Activated CD4-positive, alpha-beta memory T cell treated with anti-CD3 and anti-CD28 coated beads, Interleukin-2, amount 10 ng/mL, durations not matched to agents 7 days and 5 days (primary cell): ENCODE measurements at places on chromosomes 2 and 18.

- no peak for DNase-seq
Observed at GRCh38 chr2:207434306-207434705, 95.5 kb upstream of the CREB1 start.

DNA sequence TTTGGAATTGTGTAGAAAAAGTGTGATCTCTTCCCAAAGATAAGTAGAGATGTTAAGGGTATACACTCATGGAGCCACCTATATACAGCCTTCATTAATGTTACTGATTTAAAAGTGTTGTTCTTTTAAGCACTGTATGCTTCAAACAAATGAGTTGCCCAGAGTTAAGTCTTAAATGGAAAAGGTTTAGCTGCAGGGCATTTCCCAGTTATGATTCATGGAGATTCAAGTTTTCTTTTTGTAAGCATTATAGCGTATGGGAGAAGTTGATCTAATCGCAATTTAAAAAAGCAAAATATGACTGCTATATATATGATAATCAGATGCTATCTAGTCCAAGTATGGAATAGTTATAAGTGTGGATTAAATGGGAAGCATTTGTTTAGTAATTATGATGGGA lies 4.8 kb downstream of the PDK1 start:
- no peak for DNase-seq

GRCh38 chr18:32846896-32847295 lies 74.1 kb upstream of the KLHL14 start:
- DNase-seq = no peak

DNA sequence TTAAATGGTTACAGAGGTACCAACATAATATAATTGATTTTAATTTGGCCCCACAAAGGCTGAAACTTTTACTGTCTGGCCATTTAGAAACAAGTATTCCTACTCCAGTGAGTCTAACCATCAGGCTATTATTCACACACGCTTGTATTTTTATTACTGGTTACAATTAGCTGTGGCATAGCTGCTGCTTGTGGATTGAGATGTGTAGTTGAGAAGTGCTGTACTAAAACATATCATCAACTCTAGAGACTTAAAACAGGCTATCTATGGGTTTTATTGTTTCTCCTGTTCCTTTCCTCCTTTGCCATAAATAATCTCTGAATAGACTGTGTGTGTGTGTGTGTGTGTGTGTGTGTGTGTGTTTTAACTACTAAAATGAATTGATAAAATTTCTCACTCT lies 530.2 kb downstream of the CCDC85A start:
- no peak for DNase-seq

DNA sequence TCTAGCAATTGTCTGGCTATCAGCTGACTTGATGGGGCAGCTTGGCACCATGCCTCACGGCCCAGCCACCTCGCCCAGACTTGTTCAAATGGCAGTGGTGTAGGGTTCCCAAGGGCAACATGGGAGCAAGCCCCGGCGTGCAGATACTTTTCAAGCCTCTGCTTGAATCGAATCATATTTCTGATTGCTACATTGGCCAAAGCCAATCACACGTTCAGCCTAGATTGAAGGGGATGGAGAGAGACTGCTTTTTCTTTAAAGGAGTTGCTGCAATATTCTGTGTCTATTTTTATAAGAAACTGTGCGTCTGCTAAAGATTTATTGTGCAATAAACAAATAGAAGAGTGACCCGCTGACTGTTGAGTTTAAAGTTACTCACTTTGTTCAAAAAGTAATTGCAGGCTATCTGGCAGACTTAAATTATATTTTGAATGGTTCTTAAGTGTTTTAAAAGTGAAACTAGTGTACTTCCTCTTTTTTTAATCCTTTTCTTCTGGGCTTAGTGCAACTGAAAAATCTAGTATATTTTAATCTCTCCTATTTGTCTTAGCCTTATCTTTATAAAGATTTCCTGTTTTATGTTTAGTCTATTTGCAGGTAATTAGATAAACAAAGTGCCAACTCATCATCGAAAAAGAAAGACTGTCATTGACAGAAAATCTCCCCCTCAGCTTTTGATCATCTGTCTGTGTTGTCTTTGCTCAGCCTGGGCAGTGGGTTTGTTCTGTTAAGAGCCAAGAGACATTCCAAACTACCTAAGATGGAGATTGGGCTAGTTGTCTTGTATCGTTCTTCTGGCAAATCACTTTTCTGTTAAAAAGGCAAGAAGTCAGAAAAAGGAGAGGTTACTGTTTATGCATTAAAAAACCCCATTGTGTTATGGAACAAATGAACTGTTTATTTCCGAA lies 156.1 kb downstream of the TPGS2 start:
- DNase-seq = no peak

GRCh38 chr2:128501700-128502099 lies 183.0 kb upstream of the HS6ST1 start:
- no peak for DNase-seq

DNA sequence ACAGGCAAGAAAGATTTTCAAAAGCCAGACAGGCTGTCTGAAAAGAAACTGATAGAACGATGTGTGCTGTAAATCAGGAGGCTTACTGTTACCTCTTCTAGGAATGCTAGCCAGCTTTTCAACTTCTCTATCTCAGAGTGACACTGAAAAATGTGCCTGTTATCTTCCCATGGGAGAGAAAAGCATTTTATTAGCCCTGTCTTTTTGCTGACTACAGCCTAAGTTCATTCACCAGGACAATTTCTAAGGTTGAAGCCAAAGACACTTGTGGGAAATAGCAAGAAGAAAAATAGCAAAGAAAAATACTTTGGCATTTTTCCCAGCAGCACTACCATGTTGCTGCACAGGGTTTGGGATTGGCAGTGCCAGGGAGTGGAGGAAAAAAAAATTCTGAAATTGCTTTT lies 34.0 kb downstream of the ABCB11 start:
- DNase-seq = no peak

DNA sequence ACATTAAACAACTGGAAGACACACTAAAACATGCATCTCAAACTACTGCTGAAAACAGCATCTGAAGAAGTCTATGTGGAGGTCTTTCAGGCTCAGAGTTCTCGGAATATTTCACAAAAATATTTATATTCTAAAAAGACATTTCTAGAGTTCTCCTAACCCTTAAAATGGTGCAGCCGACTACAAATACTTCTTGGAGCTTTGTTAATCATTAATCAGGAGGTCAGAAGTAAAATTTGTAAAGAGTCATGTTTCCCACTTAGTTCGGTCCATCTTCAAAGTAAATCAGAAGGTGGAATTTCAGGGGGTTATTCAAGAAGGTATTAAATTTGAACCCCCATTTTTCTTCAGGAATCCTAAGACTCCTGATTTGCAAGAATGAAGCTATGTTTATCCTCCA lies 72.7 kb downstream of the FAM228A start:
- DNase-seq = no peak

DNA sequence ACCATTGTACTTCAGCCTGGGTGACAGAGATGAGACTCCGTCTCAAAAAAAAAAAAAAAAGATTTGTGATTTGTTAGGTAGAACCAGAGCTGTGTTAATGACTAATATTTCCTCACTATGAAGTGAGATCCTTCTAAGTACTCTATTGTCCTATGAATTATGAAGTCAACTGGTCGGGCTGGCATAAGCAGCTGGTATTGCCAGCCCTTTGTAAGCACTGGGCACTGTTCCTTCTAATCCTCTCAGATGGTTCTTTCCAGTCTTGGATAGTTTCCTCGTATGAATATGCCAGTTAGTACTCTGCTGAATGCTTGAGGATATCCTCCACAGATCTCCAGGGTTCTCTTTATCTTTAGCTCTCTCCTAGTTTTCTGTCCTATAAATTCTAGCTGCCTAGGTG lies 223.1 kb upstream of the SP5 start:
- DNase-seq = no peak

DNA sequence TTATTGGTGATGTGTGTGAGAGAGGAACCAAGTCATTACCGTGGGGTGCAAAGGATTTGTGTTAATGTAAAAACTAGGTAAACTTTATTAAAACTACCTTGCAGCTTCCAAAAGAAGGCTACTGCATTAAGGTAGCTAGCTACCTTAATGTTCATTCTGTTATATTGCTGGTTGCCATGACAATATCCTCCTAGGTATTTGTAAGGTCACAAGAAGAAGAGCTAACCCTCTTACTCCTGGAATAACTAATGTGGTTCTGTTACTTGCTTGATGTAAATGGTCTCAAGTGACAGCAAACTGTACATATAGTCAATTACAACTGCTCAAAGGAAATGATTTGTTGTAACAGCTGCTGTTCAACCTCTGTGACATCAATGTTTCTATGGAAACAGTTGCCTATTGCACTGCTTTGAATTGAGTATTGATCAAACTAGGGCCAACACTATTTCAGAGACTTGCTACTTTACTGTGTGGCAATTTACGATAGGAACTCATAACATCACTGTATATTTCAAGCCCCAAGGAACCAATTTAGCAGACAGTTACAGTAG lies 319.8 kb upstream of the HNRNPA3 start:
- no peak for DNase-seq

DNA sequence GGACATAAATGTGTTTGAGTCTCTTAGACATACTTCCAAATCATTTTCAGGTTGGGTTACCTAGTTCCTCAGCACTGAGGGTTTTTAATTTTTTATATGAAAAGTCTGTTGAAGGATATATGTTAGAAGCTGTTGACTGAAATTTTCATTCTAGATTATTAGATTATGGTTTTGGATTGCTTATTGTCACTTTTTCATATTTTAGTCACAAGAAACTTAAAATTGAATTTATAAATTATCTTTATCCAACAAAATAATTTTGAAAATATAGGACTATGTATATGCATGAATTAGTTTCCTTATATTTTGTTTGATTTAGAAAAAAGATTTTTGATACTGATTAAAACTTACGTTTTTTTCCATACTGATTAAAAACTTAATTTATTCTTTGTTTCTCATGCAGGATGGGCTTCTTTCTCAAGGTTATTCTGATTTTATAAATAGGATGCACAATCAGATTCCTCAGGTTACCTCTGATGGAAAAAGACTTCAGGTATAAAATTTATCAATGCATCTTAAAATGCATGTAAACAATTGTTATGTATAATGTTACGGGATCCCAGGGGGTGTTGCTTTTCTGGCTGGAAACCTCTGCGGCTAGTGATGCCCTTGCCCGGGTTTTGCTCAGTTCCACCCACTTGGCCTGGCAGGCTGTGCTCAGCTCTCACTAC lies 26.2 kb downstream of the DDX1 start:
- DNase-seq = no peak

GRCh38 chr2:161250864-161251436 lies 57.3 kb upstream of the PSMD14 start:
- DNase-seq = no peak

GRCh38 chr2:161165266-161165665 lies 5.0 kb downstream of the TANK start:
- no peak for DNase-seq

DNA sequence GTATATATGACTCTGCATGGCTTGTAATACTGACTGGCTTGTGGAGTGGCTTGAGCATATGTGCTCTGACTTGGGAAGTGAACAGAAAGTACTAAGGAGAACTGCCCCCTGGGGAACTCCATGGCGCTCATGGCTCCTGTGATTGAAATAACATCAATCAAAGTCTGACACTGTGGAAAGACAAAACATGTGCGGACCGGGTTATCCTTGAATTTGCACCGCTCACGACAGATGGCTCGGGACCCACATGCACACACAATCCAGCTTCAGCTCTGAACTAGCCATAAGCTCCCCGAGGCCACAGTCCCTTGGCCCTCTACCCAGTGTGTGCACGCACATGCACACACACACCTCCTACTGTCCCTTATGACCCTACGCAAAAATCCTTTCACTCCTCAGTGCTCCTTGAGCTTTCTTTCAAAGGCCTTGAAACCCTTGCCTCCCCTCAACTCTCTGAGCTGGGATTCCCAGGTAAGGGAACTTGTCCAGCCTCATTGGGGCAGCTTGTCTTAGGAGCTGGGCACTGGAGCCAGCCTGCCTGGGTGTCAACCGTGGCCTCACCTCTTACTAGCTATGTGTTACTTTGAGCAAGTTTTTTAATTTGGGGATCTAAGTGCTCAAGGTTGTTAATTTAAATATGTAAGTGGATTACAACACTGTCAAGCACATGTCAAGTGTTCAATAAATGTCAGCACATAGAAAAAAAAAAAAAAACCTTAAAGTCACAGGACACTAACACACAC lies 43.6 kb downstream of the MRPS5 start:
- no peak for DNase-seq

DNA sequence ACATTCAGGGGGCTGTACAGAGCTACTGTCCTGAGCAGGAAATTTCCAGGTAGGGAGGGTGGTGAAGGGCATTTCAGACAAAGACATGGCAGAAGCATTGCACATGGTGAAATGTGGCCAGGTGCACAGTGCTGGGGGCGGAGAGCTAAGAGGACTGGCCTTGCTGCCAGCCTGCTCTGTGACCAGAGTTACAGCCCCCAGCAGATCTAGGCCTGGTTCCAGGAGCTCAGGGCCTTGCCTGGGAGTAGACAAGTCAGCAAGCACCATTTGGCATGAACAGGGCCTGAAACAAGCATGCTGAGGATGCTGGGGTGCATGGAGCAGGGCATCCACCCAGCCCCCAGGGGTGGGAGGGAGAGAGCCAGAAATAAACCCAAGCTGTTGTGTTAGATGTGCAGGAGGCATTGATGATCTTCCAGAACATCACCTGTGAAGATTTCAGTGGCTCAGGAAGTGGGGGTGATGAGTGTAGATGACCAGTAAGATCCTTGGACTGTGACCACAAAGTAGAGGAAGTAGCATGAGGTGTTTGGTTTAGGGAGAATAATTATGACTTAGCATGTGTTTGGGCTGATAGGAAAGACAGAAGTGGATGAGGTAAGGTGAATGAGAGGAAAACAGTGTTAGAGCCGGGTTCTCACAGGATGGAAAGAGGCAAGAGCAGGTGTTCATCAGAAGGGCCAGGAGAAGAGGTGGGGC lies 61.1 kb downstream of the COA5 start:
- DNase-seq = no peak

GRCh38 chr2:26064846-26065245 lies 31.0 kb downstream of the RAB10 start:
- no peak for DNase-seq

DNA sequence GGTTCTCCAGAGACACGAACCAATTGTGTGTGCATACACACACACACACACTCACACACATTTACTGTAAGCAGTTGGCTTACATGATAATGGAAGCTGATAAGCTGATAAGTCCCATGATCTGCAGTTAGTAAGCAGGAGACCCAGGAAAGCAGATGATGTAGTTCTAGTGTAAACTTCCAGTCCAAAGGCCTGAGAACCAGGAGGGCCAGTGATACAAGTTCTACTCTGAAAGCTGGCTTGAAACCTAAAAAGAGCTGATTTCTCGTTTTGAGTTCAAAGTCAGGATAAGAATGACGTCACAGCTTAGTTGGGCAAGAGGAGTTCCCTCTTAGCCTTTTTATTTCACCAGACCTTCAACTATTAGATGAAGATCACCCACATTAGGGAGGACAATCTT lies 558.8 kb upstream of the PIK3C3 start:
- DNase-seq = no peak

- DNase-seq = no peak
Observed at GRCh38 chr2:24771061-24771460, 22.1 kb downstream of the PTRHD1 start.

GRCh38 chr2:140604788-140605187 lies 1526.0 kb downstream of the LRP1B start:
- no peak for DNase-seq

GRCh38 chr2:50263728-50264127 lies 768.2 kb downstream of the NRXN1 start:
- DNase-seq = no peak

- no peak for DNase-seq
Observed at GRCh38 chr2:29700560-29700959, 220.8 kb downstream of the ALK start.

- DNase-seq = no peak
Observed at GRCh38 chr2:98374958-98375570, 28.8 kb downstream of the CNGA3 start.
